ENCODE measurements at places on chromosomes 6 and 20.
A peak's percentile ranks its signal among the peaks of the same experiment; 100 is the strongest.

DNA sequence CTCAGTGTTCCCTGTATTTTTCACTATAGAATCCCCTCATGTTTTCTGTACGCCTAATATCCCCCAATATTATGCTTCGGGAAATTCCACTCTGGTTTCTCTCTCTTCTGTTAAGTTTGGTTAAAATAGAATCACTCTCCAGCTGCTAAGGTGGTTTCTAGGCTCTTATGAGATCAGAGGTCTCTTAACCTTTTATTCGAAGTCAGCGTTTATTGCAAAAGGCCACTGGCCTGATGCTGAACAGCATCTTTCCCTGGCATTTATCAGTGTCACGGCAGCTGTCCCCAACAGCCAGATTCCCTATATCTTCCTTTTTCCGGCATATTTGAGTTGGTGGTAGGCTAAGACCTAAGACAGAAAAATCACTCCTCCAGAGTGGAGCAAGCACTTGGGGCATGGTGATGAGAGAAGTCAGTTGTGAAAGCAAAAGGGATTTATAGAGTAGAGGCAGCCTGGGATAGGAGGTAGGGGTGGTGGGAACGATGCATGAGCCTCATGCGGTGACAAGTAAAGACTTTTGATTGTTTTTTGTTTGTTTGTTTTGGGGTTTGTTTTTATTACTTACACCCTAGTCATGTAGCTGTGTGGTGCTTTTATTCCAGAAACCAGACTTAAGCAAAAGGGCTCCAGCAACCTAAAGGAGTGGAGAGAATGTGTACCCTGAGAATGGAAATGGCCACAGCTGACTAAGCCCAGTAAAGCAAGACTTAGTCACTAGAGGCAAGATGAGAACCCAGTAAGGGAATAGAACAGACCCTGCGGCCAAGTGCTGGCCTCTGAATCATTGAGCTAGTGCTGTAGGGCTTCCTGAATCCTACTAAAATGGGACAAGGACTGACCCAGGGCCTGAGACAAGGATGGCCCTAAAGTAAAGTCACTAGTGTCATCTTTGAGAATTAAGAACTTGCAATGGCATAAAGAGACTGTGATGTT lies 233.0 kb upstream of the PRND start:
- no peak for ATAC-seq

- ATAC-seq = peak; percentile 5
Measured at GRCh38 chr20:62303340-62304226, 786 bp downstream of the ADRM1 start.

DNA sequence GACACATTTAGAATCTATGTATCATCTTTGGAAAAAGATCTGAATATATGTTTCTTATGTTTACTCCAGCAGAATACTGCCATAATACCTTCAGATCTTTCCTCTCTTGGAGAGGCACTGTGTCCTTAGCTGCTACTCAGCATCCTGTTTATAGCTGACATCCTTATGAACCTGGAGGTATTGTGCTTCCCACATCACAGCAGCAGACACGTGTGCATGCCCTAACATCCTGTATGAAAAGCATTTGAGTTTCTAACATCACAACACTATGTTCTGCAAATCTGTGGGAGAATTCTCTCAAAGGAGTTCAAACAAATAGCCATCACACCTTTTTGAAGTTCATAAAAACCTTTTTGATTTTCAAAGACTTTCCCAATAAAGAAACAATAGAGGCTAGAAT lies 216.0 kb downstream of the GJA1 start:
- ATAC-seq = peak; percentile 46

DNA sequence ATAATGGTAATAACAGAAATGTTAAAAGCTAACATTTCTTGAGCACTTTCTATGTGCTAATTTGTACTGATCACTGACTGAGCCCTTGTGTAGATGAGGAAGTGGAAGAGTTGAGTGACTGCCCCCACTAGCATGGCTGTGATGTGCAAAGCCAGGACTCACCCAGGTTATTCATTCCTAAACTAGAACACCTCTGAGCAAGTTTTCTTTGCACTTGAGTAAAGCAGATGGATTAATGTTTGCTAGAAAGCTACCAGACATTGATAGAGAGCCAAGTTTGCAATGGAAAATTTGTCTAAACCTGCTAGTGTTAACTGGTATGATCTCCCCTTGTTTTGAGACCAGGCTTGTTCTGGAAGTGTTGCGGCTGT lies 467.4 kb upstream of the PLCB4 start:
- peak; percentile 48 for ATAC-seq

GRCh38 chr20:23569570-23569969 lies 1.3 kb upstream of the CST9L start:
- no peak for ATAC-seq

GRCh38 chr6:43034190-43034525 lies 12.7 kb downstream of the RRP36 start:
- no peak for ATAC-seq

DNA sequence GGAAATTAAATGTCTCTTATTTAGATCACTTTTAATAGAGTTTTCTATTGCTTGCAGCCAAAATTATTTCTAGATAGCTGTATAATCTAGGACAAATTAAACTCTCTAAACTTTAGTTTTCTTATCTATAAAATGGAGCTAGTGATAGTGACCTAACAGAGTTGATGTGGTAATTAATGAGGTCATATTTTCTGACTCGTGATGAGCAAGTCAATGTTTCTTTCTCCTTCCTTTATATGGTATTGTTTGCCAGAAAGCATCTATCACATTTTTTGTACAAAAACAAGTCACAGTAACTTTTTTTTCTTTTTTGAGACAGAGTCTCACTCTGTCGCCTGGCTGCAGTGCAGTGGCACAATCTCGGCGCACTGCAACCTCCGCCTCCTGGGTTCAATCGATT lies 267.7 kb downstream of the FARS2 start:
- ATAC-seq = no peak

- no peak for ATAC-seq
Measured at GRCh38 chr6:82217018-82217586, 30.4 kb downstream of the IBTK start.

DNA sequence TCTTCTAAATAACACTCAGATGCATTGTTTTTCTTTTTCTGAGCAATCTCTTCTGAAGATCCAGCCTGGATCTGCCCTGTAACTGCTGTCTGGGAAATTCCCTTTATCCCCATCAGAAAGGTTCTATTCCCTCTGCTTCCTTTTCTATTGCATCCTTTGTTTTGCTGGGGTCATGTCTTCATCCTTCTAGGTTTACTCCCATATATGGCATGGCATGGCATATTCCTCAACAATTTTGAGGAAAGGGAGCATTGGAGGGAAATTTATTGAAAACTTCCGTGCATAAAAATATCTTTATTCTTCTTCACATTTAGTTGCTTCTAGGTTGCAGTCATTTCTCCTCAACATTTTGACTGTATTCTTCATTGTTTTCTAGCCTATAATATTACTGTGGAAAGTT lies 47.2 kb downstream of the ADGRF1 start:
- no peak for ATAC-seq

GRCh38 chr6:1029141-1029540 lies 282.8 kb upstream of the FOXQ1 start:
- ATAC-seq = no peak

DNA sequence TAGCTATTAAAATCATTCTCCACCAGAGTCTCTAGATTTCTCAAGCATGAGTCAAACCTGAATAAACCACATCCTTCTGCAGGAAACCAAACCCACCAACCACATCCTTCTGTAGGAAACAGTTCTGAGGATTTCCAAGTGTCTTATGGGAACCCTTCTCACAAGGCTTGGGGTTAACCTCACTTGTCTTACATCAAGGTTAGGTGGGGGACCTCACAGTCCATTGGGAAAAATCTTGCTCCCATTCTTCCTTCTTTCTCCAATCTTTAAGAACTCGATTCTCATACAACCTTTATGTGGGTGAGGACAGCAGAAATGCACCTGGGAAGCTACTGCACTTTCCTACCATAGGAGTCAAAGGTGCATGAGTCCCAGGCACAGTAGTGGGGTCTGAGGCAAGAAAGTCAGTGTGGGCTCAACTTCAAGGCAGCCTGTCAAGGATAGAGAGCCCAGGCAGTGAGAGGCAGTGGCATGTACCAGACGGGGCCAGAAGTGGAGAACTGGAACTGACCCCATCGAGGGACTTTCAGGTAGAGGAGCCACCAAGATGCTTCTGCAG lies 114.5 kb downstream of the SLC22A3 start:
- ATAC-seq = peak; percentile 35

- no peak for ATAC-seq
Measured at GRCh38 chr6:136468711-136469110, 81.5 kb downstream of the MAP7 start.

DNA sequence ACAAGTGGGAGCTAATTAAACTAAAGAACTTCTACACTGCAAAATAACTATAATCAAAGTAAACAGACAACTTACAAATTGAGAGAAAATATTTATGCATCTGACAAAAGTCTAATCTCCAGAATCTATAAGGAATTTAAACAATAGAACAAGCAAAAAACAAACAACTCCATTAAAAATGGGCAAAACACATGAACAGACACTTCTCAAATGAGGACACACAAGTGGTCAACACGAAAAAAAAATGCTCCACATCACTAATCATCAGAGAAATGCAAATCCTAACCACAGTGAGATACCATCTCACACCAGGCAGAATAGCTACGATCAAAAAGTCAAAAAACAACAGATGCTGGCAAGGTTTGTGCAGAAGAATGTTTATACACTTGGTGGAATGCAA lies 36.2 kb downstream of the STMND1 start:
- ATAC-seq = no peak

DNA sequence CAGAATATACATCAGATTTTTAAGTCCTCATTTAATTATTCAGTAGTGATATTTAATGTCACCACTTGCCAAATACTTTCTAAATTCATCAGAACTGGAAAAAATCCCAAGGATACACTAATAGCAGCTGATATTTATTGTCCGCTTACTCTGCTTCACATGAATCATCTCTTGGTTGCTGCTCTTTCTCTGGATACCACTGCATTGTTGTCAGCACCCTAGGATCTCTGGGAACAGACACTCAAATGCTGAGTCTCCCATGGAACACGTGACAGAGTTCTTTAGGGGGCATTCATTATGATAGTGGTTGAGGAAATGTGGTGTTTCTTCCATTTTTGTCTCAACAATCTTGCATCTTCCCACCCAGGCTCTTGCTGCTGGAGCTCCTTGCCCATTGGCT lies 318.0 kb downstream of the RFPL4B start:
- ATAC-seq = no peak

- ATAC-seq = peak; percentile 73
Measured at GRCh38 chr20:53692465-53693067, 98.9 kb upstream of the ZNF217 start.

DNA sequence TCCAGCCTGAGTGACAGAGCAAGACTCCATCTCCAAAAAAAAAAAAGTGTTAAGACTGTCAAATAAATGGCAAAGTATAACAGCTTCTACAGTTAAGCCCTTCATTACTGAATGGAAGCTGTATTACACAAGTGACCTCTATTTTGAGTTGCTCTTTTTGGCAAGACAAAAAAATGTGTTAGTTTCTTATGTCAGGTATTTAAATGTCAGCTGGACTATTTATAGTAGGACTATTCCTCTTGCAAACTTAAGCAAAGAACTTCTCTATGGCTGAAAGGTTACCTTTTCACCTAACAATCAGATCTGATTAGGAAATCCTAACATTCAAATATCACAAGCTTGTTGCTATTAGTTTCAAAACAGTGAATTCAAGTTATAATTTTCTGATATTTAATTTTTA lies 12.4 kb downstream of the UBE2V1 start:
- no peak for ATAC-seq

DNA sequence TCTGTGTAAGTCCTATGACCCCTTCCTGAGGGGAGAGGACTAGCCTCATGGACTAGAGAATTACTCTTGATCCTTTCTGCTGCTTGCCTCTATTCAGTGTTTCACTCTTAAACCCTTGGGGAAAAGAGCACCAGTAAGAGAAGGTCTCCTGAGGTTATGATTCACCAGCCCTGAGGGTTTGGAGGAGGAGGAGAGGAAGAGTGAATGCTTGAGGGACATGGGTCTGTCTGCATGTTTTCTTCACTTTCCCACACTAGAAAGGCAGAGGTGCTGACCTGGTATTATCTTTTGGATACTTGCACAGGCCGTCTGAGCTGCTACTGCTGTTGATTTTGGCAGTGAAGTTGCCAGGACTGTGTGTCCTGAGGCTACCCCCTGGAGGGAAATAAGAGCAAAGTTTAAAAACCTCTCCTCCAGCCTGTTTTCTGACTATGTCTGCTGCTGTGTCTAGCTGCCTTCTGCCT lies 78.3 kb downstream of the CD109 start:
- ATAC-seq = no peak

DNA sequence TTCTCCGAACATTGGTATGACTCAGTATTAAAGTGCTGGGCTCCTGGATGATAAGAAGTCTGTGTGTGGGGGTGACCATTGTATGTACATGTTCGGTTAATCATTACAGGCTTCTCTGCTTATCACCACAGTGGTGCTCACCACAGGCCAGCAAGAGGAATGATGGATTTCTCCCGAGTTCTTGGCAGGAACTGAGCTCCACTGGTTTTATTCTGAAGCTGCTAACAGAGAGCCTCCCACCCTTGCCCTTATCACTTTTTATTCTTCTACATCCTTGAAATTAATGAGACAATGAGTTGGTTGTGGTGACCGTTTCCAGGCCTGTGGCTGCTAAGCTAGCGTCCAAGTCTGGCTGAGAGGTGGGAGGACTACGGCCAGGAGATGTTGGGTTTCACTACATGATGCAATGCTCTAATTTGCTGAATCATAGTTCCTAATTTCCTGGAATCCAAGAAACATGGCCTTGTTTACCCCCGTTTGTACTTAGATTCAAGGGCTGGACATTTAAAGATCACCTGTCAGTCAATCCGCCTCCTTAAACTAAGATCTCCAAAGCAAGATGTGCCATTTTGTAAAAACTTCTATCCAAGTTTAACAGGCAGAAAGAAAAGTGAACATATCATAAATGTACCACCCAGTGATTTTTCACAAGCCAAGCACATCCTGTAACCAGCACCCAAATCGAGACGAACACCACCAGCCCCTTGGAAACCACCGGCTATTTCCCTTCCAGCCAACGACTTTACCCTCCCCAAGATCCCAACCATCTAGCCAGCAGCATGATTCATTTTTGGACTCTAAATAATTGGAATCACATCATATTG lies 172.5 kb downstream of the FOXA2 start:
- ATAC-seq = no peak

GRCh38 chr6:71222671-71223070 lies 65.9 kb upstream of the OGFRL1 start:
- ATAC-seq = no peak

- ATAC-seq = no peak
Measured at GRCh38 chr20:44745122-44745597, 505 bp upstream of the KCNK15 start.

GRCh38 chr6:157194110-157194509 lies 129.2 kb downstream of the TMEM242 start:
- ATAC-seq = no peak

- ATAC-seq = no peak
Measured at GRCh38 chr6:140281236-140281635, 906.8 kb upstream of the CITED2 start.

- ATAC-seq = no peak
Measured at GRCh38 chr6:157847846-157848245, 24.8 kb downstream of the SNX9 start.

GRCh38 chr6:22083119-22083518 lies 213.7 kb downstream of the PRL start:
- no peak for ATAC-seq

- no peak for ATAC-seq
Measured at GRCh38 chr20:14989535-14990290, 652.3 kb upstream of the FLRT3 start.

- ATAC-seq = peak; percentile 59
Measured at GRCh38 chr6:87922947-87923330, 124.7 kb upstream of the SPACA1 start.
